Esophagus muscularis mucosa (tissue), 4 donors: ENCODE measurements at places on chromosomes 16 and 17.

- no peak for DNase-seq
Measured at GRCh38 chr16:28085389-28086171, 22.1 kb upstream of the GSG1L start.

- DNase-seq = no peak
Measured at GRCh38 chr16:57744642-57744903, 9.0 kb downstream of the KATNB1 start.

DNA sequence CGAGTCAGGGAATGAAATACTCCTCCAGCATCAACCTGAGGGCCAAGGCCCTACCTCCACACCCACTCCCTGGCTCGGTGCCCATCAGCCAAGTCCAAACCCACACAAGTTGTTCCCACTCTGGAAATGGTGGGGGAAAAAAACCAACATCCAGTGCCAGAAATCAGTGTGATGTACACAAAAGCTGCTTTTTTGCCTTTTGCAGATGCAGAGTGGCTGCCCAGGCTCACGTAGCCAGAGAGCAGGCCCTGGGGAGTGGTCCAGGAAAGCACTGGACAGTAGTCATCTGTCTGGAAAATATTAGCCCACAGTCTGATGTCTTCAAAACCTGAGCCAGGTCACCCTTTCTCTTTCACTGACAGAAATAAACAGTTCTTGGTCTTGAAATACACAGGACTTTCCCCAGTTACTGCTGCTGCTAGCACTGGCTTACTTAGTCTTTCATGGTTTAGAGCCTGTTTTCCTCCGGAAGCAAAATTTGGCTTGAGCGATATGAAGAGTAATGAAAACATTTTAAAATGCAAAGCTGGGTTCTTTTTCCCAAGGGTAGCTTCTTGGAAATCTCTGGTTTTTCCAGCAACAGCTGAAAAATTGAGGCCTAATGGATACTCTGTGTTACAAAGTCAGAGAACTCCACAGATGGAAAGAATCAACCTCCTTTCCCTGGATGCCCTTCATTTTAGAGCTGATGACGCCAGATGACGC, 18.2 kb upstream of the NOS2 start:
- DNase-seq = peak; percentile 84

- DNase-seq = no peak
Measured at GRCh38 chr17:27439342-27439741, 16.9 kb upstream of the KSR1 start.

DNA sequence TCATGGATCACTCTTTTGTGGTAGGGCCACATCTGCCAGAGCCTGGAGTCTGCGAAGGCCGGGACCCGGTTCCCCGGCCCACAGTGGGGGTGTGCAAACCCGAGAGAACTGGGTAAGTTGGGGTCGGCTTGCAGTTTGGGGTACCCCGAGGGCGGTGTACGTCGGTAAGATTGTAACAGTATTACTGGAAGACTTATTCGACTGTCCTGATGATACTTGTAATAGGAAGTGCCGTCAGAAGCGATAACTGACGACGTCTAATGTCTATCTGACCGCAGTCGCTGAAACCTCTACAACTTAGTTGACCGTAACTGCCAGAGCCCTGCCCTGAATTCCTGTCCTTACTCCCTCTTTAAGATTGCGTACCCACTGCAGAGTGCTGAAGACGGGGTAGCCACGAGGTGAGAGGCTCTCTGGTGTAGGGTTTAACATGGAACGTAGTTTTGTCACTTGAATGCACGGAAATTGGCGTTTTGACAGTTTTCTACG, 24.0 kb downstream of the TRPV2 start:
- no peak for DNase-seq

DNA sequence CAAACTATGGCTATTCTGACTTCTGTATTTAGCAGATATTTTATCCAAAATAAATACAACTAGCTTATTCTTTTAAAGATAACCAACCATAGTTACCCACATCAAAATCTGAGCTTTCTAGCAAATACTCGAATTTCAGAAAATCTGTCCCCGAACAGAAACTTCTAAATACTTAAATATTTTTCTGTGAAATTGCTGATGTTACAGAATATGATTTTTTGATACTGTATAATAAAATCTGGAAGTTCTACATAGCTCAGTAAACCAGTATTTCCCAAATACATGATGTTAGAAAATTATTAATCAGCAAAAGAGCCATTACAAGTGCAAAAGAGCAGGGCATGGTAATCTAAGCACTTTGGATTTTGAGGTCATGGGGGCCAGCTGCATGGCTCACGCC, 114.9 kb downstream of the CDH8 start:
- no peak for DNase-seq

DNA sequence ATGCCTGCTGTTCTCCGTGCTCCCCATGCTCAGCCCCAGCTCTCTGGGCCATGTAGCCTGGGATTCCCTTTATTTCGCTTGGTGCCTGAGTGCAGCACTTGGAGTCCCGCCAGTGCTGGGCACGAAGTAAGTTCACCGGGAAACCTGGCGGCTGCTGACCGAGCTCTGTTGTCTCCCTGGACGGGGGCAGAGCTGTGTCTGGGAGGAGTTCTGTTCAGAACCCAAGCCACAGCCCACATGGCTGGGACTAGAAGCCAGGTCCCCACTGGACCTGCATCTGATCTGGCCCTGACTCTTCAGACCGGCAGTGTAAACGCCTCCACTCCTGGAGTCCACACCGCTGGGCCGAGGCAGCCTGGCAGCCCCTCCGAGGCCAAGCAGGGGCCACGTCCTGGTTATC, 37.5 kb upstream of the CIBAR2 start:
- DNase-seq = no peak

GRCh38 chr16:31868691-31869167, 4.9 kb upstream of the ZNF267 start:
- peak; percentile 96 for DNase-seq

DNA sequence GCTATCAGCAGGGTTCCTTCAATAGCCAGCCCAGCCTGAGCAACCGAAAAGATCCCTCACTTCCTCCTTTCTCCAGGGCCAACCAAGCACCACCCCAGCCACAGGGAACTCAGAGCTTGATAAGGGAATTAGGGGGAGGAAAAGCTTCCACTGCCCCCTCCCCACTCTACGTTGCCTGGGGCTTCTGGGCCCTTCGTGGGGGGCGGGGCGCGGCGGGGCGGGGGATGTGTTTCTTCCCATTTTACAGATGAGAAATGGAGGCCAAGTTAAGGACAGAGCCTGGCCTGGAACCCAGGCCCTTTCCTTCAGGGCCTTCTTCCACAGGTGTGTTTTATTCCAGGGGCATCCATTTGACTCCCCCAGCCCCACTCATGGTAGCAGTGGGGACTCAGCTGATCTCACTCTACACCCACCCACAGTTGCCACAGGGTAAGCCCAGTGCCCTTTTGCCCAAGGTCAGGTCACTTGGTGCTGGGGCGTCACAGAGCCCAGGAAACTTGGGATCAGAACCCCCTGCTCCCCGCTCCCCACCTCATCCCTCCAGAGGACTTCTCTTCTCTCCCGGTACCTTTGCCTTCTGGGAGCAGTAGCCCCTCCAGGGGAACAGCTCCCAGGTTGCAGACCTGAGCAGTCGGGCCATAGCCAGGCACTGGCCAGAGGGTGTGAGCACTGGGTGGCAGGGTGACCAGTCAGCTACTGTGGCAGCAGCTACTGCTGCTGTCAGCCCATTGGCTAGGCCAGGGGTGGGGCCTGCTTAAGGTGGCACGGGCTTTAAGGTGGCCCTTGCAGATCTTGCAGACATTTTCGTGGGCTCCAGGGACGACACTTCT, at the start of gene LDHD:
TSS of gene LDHD (minus strand) at position 700 of the 830 bp plus-strand sequence. CDS start at position 640, 60 bp downstream.
- no peak for DNase-seq

- no peak for DNase-seq
Measured at GRCh38 chr17:42846594-42847280, 2.4 kb downstream of the AOC2 start.

DNA sequence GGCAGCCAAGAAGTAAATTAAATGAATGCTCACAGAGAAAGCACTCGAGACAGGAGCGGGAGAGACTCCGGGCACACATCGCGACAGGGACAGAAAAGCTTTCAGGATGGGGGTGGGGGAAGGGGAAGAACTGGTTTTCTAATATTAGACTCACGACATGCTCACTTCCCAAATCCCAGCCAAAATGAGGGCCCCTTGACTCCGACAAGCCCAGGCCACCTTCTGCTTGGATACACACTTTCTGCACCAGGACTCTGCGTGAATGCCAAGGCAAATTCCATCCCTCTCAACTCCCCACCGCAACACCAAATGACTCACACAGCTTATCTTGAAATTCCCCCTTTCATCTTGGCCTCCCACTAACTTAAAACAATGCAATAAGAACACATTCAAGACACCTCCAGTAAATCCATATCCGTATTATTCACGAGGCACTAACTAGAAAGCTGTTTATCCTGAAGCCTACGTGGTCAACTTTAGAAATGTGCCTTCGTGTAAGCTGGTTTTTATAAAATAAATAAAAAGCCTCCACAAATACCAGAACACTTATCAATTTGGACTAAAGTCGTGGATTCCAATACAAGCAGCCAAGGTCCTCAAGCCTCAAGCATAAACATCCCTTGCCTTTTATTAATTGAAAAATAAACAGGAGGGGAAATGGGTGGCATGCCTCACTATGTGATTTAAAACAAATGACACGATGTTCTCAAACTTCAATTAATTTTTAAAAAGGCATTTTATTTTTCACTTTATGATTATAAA, 46.1 kb downstream of the NXN start:
- DNase-seq = no peak

DNA sequence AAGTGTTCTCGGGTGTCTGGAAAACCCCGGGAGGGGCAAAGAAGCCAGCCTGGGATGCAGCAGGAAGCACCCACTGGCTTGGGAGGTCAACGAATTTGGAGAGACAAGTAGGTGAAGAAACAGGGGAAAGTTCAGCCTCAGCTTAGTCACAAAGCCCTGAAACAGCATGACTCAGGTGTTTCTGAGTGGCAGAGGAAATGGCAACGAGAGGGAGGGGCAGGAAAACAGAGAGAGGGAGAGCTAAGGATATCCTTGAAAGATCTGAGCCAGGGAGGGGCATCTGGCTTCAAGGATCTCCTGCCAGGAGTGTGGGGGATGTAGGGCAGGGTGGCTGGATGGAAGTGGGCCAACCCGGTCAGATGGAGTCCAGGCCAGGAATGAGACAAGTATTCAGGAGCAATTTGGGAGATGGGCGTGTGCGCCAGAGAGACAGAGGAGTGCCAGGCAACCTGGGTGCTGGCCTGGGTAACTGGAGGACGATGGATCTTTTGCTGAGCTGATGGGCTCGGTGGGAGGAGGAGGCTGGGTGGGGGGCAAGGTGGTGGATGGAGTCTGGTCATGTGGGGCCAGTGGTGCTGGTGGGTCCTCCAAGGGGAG, 27.2 kb downstream of the ABCC3 start:
- DNase-seq = no peak

GRCh38 chr17:298791-299450, 53.7 kb downstream of the RPH3AL start:
- no peak for DNase-seq

GRCh38 chr16:52964290-52964689, 88.4 kb downstream of the CHD9NB start:
- no peak for DNase-seq

DNA sequence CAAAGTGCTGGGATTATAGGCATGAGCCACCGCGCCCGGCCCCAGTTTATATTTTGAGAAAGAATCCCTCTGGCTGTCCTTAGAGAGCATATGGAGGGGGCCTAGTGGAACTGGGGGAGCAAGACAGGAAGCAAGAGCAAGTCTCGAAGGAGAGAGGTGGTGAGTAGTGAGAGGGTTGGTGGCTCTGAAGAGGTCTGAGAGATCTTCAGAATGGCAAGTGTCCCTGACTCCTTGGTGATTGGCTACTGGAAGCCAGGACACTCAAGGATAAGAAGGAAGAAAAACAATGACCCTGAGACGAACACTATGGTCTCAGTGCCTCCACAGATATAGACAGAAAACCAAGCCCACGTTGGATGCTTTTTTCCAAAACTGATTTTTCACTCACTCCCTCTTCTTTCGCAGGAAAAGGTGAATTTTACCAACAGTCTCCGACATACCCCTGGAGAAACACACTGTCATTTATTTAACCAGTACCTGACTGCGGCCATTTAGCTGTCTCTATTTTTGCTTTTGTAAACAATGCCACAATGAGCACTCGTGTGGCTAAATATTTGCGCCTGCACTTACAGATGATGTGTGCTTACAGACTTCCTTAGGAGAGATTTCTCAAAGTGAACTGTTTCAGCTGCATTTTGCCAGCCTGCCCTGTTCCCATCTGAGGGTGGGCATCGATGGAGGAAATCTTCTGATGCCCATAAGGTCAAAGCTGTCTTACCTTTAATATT, 15.9 kb upstream of the DOK4 start:
- DNase-seq = no peak

- DNase-seq = peak; percentile 94
Measured at GRCh38 chr16:22206842-22207714, 1.0 kb downstream of the EEF2K start.

DNA sequence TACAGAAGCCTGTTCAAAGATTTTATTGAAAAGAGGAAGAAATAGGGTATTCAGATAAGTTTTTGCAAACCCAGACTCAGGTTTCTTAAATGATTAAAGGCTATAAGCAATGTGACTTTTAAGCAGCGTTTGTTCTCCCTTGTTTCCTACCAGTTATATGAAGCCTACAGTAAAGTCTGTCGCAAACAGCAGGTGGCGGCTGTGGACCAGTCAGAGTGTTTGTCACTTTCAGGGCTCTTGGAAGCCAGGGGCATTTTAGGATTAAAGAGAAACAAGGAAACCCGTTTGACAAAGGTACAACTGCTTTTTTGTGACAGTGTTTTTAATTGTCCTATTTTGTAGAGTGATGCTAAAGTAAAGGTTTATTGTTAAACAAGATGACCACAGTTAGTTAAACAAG, 7.7 kb upstream of the RARA start:
- DNase-seq = no peak

- DNase-seq = no peak
Measured at GRCh38 chr17:47862621-47863440, 11.9 kb upstream of the SP6 start.

- no peak for DNase-seq
Measured at GRCh38 chr16:86992587-86992986, 324.6 kb downstream of the C16orf95 start.

DNA sequence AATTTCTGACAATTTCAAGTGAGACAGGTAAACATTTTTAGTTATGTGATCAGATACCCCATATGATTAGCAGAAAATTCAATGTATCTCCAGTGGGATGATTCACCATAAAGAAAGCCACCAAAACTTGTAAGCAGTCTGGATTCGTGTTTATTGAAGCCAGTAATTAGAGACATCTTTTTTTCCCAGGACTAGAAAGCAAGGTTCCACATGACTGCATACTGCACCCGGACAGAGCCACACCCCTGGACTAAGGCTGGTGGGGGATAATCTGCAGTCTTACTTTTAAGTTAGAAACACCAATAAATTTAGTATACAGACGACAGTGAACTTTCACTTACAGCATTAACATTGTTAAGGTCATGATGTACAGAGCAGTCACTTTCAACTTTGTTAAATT, 24.2 kb upstream of the CMTM4 start:
- DNase-seq = no peak

GRCh38 chr17:59333836-59334235, 2.4 kb downstream of the YPEL2 start:
- DNase-seq = no peak

DNA sequence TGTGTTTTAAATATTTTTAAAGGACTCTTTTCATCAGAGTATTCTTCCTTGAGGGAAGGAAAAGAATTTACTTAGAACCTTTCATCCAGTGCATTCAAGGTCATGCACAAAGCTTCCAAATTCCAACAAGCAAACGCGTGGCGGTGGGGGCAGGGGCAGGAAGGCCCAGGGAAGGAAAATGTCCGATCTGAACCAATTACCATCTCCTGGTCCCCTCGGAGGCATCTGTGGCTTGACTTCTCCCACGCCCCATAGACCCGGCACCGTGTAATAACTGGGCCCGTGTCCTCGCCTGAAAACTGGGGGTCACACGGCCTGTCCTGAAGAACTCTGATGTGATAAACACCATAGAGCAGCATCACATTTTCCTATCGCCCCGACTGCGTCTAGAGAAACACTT, 18.3 kb downstream of the MEAK7 start:
- DNase-seq = no peak
